Cardiac ventricle fibroblast (primary cell): ENCODE measurements at places on chromosomes 3 and 15. TPM values are rescaled to one million over a fixed set of nuclear protein-coding genes. Genes with fewer than 3 reads are reported as not detected.

The SGO1 gene
- total RNA-seq: 1.9 TPM in 2 replicates

The MYNN gene
- total RNA-seq: 8.8 and 9.7 TPM in 2 replicates

The NEK4 gene
- total RNA-seq: 9.9 and 11.8 TPM in 2 replicates

The AHSG gene
- not detected in 2 replicates for total RNA-seq

The USP8 gene
- 22.8 and 25.7 TPM in 2 replicates for total RNA-seq

The MYO5C gene
- 0.25 and 0.39 TPM in 2 replicates for total RNA-seq
